ENCODE measurements at places on chromosomes 12 and 14.
A peak's percentile ranks its signal among the peaks of the same experiment; 100 is the strongest.

DNA sequence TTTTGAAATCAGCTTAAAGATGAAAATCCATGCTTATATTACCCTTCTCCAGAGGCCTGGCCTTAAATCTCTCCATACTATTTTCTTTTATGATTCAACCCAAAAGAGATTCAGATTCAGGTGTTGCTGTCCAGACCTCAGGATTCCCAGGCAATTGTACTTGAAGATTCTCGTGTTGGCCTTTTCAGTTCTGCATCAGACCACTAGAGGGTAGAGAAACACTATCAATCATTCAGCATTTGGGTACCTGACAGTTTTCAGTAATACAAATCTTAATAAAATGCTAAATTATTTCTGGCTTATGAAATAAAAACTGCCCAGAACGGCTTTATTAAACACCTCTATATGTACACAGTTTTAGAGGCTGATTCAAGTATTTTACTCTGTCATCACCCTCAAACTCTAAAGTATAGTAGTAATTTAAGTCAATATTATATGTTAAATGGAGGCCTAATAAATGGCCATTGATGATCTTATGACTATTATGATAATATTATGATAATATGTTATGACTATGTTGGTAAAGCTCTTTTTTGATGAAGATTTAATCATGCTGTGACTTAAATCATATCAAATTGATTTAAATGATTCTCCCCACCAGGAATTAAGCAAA is 301.1 kb downstream of the DUSP6 start:
- peak; percentile 72 for DNase-seq

- no peak for DNase-seq
These were observed 430.9 kb downstream of the PCNX1 start for GRCh38 chr14:71338153-71338552.

DNA sequence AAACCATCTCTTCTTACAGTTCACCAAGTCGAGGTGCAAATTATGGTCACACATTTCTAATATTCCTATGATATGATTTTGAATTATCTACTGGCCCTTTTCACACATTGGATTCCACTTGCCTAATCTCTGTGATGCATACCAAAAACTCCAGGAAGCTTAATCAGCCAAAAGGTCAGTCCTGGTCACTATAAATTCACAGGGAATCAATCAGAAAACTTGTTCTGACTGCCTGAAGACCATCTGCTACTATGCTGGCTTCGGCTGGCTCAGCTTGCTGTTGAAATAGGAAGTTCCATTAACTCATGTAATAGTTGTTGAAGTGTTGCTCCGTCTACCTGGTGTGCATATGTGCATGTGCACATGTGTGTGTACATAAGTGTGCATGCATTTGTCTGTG is 142.8 kb upstream of the FLRT2 start:
- DNase-seq, result no peak

- DNase-seq, result peak; percentile 69
These were observed 1264.0 kb downstream of the TMEM121 start for GRCh38 chr14:106790189-106791036.

DNA sequence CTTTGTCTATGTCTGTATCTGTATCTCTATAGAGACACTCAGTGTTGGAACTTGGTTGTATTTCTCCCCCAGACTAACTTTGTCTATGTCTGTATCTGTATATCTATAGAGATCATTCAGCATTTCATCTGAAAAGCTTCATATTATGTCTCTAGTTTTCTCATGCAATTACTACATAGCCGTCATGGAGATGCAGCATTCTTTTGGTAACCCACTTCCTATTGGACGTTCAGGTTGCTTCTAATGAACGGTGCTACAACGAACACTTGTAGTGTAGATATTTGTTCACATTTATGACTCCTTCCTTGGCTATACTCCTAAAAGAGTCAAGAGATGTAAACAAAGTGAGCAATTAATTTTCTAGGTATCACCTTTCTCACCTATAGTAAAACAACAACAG is 81.5 kb upstream of the KCNA1 start:
- no peak for DNase-seq

GRCh38 chr12:503111-503761 is 43.5 kb downstream of the B4GALNT3 start:
- DNase-seq, result no peak

GRCh38 chr12:9587987-9588600 is 19.6 kb downstream of the KLRB1 start:
- no peak for DNase-seq

DNA sequence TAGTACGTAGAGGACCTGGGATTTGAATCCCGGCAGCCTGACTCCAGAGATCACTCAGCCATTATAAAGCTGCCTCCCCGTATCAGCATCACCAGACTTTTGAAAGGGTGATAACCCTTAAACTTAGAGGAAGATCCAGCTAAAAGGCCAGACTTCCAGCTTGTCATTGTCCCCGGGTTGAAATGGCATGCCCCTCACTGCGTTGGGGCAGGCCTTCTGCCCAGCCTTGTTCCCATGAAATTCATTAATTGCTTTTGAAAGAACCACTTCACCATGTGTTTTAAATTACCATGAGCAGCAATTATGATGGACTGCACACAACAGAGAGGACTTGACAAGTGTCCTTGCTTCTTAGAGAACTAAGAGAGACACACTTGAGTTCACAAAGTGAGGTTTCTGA is 269.6 kb upstream of the CRY1 start:
- no peak for DNase-seq

GRCh38 chr14:50215416-50215815 is 16.0 kb downstream of the SOS2 start:
- no peak for DNase-seq

DNA sequence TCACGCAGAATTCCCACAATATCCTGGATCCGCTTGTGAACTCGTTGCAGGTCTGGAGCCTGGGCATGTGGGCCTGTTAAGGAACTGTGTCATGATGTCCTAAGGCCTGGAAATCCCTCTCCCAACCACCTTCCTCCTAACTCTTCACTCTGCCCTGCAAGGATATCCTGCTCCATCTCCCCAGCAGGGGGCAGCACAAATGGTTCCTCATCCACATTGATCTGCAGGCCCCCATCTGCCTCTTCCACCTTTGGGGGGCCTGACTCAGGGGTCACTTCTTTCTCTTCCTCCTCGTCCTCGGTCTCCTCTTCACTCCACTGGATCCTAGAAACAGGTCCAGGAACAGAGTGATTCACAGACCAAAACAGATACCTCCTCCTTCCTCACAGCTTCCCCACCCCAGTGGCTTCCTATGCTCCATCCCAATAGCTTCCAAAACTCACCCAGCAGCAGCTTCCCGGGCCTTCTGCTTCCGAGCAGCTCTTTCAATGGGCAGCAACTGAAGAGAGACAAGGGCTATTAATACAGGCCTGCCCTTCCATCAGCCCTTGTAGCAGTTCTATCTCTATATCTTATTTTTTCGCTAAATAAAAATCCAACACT is 4.5 kb downstream of the NOP2 start:
- peak; percentile 70 for DNase-seq

DNA sequence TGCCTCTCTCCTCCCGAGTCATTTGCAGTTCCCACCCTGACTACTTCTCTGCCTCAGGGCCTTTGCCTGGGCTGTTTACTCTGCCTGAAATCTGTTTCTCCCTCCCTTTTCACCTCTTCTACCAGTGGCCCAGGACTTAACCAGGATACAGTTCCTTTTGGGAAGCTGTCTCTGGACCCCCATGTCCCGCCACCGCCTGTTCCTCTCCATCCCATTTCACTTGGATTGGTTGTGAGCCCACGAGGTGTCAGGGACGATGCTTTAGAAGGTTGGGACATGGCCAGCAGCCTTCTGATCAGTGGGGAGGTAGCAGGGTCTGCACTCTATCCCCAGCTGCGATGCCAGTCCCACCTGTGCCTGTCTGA is 51.8 kb downstream of the FAM222A start:
- DNase-seq, result no peak

GRCh38 chr12:52636592-52637258 is 15.3 kb downstream of the KRT2 start:
- DNase-seq, result no peak
